ENCODE measurements at places on chromosomes 5 and 9.
A peak's percentile ranks its signal among the peaks of the same experiment; 100 is the strongest.

- peak; percentile 72 for DNase-seq
Observed at GRCh38 chr5:58240322-58240721, 219.6 kb downstream of the PLK2 start.

DNA sequence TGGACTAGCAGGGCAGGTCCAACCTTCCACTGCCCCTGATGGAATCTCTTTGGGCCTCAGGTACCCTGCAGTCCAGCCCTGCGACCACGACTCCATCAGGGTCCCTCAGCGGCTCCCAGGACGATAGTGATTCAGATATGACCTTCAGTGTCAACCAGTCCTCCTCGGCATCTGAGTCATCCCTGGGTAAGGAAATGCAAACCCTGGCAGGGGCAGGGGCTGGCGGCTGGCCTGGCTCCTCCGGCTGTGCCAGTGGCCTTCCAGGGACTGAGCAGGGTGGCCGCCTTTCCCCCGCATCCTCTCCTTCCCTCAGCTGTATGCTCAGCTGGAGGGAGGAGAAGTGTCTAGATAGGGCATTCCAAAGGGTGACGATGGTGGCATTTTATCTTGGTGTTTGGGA is 45.0 kb downstream of the NEURL1B start:
- DNase-seq = no peak

DNA sequence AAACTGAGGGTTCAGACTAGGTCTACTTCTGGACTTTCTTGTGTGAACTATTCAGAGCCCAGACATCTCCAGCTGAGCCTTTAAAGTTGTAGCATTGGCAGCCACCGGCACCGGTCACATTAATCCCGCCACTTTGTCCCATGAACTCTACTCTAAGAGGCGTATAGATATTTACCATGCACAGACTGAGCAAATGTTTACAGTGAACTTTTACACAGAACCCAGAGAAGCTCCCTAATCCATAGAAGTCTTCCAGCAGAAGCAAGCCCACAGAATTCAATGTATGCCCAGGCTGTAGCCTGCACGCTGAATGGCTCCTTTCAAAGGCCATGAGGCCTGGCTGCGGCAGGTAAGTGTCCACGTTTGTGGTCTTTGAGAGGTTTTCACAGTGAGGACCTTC is 466.9 kb downstream of the ENC1 start:
- no peak for DNase-seq

GRCh38 chr5:107824821-107825220 is 154.1 kb upstream of the EFNA5 start:
- DNase-seq = no peak

DNA sequence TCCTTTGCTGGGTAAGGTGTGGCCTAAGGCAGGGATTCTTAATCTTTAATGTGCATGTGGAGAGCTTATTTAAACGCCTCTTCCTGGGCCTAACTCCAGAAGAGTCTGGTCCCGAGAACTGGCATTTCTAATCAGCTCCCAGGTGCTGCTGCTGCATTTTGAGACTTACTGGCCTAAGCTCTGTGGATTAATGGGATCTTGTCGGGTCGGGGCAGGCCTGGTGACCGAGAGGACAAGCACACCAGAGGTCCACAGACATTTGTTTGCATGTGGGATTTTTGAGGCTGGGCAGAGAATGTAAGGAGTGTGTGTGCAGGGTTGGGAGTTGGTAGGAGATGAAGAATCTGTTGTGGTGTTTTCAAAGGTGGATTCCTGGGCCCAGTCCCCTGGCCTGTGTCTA is 95.0 kb upstream of the DAP start:
- DNase-seq = no peak

DNA sequence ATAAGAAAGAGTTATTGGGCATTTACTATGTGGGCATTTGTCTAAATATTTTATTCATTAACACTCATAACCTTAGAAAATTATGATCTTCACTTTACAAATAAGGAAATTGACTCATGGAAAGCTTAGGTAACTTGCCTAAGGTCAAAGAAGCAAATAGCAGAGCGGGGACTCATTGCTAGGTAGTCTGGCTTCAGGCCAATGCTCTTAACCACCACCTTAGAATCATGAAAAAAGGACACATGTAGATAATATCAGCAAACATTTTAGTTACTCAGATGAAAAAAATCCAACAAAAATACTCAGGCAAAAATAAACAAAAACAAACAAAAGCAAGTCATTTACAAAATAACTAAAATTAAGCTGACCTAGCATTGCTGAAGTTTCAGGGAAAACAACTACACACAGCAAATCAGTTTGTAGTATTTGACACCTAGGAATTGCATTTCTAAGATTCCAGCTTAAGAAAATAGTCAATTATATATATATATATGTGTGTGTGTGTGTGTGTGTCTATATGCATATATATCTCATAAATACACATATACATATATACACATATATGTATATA is 166.0 kb downstream of the HMHB1 start:
- DNase-seq = peak; percentile 12

- no peak for DNase-seq
Observed at GRCh38 chr5:137164961-137165360, 334.2 kb downstream of the SPOCK1 start.

DNA sequence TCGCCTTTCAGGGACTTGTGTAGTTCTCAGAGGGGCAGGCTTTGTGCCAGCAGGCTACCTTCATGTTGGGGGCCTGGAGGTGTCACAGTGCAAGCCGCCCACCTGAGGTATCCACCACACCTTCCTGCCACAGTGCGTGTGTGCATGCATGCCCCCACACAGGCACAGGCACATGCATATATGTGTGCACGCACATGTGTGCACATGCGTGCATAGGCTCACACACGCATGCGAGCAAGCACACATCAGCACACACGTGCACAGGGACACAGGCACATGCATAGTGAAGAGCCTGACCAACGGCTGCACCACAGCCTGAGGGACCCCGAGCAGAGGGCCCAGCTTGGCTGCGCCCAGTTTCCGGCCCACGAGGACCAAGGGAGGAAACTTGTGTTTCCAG is 36.1 kb downstream of the IRX4 start:
- DNase-seq = no peak

- DNase-seq = peak; percentile 75
Observed at GRCh38 chr9:94799578-94800264, 73.2 kb downstream of the AOPEP start.

GRCh38 chr9:86525182-86525581 is 171.0 kb upstream of the TUT7 start:
- no peak for DNase-seq

GRCh38 chr5:106303911-106304310 is 1366.8 kb downstream of the EFNA5 start:
- peak; percentile 51 for DNase-seq

- peak; percentile 92 for DNase-seq
Observed at GRCh38 chr5:179345433-179346321, at the start of gene ADAMTS2. TSS of gene ADAMTS2 (minus strand) at chr5:179345461. CDS start at chr5:179345328, 133 bp downstream.

- DNase-seq = no peak
Observed at GRCh38 chr9:68537616-68537880, 3.1 kb downstream of the TMEM252 start.

DNA sequence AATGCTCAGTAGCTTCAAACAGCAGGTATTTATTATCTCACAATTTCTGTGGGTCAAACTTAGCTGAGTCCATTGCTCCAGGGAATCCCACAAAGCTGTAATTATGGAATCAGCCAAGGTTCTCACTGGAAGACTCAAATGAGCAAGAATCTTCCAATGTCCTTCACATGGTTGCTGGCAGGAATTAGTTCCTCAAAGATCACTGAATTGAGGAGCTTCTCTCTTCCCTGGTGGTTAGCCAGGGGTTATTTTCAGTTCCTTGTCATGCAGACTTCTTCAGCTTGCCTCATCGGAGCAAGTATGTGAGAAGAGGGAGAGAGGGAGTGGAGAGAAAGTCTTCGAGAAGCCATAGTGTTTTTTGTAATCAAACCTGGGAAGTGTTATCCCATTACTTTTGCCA is 2331.9 kb downstream of the MAT2B start:
- DNase-seq = no peak

- DNase-seq = no peak
Observed at GRCh38 chr5:1731091-1731639, 68.5 kb downstream of the MRPL36 start.

GRCh38 chr5:76386360-76386759 is 16.7 kb upstream of the IQGAP2 start:
- no peak for DNase-seq

DNA sequence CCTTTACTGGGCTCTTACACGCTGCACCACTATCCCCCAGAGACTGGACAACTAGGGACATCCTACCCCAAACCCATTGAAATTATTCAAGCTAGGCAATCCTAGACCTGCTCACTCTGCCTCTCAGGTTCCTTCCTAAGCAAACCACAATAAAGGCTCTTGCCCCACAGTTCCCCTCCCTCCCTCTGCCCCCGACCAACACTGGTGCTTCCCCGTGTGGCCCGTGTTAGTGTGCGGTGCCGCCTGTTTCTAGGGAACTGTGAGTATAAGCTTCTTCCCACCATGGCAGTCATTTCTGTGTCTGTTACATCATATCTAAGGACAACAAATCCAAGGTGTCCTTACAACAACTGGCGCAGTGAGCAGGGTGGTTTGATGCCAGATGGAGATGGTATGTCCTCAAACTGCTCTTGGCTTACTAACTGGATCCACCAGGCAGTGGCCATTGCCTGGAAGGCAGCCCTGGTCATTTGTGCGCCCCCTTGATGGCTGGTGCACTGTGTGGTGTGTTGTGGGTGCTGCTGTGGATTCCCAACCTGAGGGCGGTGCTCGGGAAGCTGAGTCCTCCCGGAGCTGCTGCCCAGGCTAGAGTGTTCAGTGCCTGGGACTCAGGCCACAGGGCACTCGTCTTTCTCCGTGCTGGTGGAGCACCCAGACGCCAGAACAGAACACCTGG is 8.4 kb upstream of the MXD3 start:
- DNase-seq = no peak

GRCh38 chr5:93078082-93079038 is 502.7 kb downstream of the NR2F1-AS1 start:
- peak; percentile 89 for DNase-seq

- DNase-seq = no peak
Observed at GRCh38 chr9:81621785-81622259, 67.5 kb downstream of the TLE1 start.

DNA sequence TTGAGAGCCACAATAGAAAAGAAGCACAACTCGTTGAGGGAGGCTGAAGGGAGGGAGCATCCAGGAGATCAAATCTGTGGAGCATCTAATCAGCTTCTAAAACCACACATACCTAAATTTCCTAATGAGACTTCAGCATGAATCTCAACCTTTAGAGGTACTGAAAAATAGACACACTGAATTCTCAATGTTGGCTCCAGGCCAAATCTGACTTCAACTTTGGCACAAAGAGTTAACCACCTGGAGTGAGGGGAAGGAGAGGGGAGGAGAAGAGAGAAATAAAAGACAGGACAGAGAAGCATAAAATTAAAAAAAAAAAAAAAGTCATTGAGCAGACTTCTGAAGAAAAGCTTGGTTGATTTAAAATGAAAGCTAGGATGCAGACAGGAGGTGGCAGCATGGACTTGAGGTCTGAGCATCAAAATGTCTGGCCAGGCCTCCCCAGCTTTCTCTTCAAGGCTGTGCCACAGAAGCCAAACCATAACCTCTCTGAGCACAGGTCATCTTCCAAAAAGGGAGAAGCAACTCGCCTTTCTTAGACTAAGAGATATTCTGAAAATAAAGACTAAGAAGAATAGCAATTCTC is 205.6 kb downstream of the DENND1A start:
- peak; percentile 68 for DNase-seq

DNA sequence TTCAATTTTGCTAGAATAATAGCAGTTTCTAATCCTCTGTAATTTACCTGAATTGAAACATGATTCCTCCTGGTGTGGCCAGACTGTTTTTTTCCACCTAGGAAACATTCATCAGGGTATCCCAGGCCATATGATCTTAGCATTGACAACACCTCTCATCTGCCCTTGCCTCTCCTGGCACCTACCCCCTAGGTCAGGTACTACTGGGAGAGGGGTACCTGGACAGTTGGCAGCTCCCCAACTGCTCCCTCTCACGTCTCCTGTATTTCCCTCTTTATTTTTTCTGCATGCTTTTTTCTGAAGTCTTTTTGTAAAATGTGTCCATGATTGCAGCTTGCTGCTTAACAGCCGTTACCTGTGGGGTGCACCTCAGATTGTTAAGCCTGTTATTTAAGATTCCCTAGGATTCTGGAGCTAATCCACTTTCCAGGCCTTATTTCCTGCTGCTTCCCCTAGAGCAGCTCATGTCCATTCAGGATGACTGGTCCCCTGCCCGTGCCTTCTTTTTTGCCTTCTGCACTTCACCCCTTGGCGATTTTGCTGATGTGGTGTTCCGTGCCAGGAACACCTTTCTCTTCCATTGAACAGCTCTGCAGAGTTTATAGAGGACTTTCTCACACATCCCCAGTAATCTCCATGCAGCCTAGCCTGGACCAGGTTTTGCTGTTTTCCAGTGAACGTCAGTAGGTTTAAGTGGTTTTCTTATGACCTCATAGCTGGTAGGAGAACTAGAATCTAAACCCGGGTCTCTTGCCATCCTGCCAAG is 33.6 kb downstream of the SNX30 start:
- no peak for DNase-seq

DNA sequence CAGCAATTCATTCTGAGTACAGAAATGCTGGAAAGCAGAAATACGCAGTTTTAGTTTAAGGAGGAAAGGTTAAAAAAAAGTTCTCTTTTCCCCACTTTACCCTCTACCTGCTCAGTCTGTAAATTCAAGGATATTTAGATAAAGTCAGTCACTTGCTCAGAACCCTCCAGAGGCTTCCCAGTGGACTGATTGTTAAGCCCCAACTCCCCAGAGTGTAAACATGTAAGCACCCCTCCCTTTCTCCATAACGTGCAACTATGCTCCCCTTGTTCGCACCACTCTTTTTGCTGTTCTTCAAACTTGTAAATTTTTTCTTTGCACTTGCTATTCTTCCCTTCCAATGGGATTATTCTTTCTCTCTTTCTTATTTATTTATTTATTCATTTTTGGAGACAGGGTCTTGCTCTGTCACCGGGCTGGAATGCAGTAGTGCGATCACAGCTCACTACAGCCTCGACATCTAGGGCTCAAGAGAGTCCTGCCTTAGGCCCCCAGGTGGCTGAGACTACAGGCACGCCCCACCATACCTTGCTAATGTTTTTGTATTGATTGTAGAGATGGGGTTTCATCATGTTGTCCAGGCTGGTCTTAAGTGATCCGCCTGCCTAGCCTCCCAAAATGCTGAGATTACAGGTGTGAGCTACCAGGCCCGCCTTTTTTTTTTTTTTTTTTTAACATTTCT is 32.5 kb upstream of the ERBIN start:
- no peak for DNase-seq

- DNase-seq = peak; percentile 39
Observed at GRCh38 chr5:140112685-140113179, 1.2 kb upstream of the PURA start.
